ENCODE measurements at places on chromosomes 1 and 21. TPM values are rescaled to one million over a fixed set of nuclear protein-coding genes. Genes with fewer than 3 reads are reported as not detected.

The RBBP5 gene
- 23.6 TPM for total RNA-seq

The CFH gene
- 0.08 TPM for total RNA-seq

The CLCA1 gene
- 0.12 TPM for total RNA-seq

The KCNJ6 gene
- total RNA-seq = 0.33 TPM

The PLA2G4A gene
- total RNA-seq = 0.41 TPM

The KRTAP10-11 gene
- not detected for total RNA-seq

The ZCCHC17 gene
- 47.6 TPM for total RNA-seq

The DMBX1 gene
- total RNA-seq = 16.6 TPM

The RPE65 gene
- not detected for total RNA-seq

The C1orf53 gene
- total RNA-seq = 3.5 TPM

The FAM131C gene
- 0.66 TPM for total RNA-seq

The OLIG2 gene
- total RNA-seq = not detected

The KIF26B gene
- total RNA-seq = 21.0 TPM

The FTCD gene
- total RNA-seq = 3.6 TPM

Measured in endodermal cell (in vitro differentiated cells).